ENCODE measurements at places on chromosomes 7 and 10.

DNA sequence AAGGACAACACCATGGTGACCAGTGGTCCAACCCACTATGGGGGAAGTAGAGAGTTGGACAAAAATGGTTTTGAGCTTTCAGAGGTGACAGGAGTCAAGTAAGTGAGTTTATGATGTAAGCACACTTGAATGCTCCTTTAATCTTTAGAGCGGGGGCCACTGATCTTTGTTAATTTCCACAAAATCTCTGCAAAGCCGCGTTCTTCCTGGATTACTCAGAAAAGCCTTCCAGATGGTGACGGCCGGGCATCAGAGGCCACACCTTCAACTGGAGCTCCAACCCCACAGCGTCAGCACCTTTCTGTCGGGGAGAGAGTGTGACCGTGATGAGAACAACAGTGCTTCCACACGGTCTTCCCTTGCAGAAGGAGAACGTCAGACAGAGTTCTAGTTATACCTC, 35.2 kb upstream of the KLF6 start:
- no peak for DNase-seq

DNA sequence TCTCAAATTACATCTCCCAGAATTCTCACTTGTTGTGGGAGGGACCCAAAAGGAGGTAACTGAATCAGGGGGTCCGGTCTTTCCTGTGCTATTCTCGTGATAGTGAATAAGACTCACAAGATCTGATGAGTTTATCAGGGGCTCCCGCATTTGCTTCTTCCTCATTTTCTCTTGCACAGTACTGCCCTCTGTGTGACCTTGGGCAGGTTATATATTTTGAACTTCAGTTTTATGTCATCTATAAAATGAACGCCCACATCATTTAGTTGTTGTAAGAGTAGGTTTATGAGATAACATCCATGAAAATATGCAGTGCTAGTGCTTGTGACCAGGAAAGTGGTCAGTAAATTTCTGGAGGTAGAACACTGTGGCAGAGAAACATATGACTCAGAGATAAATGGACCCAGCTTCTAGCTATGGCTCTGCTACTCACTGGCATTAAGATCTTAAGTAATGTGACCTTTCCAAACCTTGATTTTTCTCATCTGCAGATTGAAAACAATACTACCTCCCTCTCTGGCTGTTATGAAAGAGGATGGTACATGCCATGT, 44.3 kb downstream of the SCRN1 start:
- no peak for DNase-seq

DNA sequence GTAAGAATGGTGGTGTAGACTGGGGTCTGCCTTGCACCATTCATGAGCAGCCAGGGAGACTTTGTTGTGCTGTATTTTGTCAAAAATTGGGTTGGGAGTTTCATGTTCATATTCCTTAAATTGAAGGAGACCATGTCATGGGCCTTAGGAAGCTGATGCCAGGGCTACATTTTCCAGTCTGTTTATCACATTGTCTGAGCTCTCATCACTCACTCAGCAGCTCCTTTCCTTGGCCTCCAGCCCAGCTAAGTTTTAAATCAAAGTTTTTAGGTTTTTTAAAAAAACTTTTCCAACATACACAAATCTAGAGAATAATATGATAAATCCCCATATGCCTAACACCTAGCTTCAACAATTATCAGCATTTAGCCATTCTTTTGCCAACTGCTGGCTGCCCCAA, 12.6 kb upstream of the FAM13C start:
- DNase-seq: no peak

DNA sequence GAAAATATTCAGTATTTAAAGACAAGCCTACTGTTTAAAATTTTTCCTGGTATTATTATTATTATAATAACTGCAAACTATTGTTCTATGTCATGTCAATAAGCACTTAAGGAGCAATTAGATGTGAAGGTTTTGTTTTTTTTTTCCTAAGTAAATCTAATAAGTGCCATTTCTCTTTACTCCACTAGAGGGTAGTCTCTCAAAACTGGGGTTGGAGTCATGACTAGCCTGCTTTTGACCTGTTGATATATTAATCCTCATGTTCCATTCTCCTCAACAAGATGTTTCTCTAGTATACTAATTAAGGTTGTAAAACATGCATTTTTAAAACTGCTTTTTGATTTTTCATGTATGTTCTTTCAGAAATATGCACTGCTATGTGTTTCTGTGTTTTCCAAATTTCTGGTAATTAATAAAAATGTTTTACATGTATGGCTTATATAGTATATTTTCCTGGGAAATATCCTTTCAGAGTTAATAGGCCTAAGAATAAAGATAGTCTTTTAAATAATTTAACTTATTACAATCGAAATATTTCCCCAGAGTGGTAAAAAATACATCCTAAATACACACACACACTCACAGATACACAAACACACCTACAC, 1.0 kb upstream of the LRRN3 start:
- DNase-seq: peak; percentile 52

- peak; percentile 93 for DNase-seq
These were observed 190.4 kb downstream of the SKIDA1 start for GRCh38 chr10:21334891-21335696.

DNA sequence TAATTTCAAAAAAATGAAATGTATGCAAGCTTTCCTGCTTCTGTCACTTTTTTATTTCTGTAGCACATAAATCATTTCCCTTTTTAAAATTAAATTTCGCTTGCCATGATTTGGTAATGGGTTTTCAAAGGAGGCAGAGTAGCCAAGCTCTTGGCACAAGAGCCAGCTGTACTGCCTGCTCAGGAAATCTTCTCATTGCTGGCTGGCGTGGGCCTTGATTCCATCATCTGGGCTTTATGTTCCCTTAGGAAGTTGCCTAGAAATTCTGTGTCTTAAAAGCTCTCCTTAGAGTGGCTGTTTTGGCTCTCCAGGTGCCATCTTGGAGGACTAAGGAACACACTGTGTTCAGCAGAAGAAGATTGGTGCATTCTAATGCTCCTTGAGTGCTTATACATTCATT, 107.4 kb downstream of the ARID5B start:
- DNase-seq: no peak

DNA sequence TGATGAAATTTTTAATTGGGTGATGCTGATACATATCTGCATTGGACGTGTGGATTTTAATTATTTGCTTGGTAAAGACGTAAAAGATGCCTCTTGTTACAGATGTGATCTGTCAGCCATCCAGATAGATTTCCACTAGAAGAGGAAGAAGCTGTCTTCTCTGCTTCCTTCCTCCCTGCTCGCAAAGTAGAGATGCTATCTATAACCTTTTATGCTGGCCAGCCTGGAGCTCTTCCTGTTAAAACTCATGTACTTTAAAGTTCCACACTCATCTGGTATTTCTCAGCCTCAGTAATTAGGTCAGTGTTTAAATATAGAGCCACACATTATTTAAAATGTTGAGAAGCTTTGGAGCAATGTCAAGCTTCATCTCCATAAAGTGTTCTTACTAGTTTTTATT, 51.2 kb upstream of the TMEM229A start:
- no peak for DNase-seq

GRCh38 chr7:134089446-134089845, 37.7 kb upstream of the LRGUK start:
- no peak for DNase-seq

DNA sequence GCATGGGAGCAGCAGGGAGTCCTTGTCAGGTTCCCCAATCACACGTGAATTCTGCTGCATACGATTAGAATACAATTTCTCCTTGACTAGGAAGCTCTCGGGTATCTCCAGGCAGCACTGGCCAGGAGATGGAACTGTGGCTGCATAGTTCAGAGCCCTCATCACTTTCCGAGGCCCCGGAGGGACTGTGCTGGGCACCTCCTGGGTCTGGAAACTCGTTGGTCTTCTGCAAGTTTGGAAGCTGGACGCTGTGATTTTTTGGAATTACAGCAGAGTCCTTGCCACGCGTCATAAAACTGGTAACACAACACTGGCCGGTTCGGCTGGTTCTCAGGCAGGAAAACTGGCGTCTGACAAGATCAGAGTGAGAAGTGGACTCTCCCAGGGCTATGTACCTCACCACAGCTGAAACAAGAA, 216.1 kb downstream of the CCDC3 start:
- DNase-seq: no peak

GRCh38 chr10:104873161-104873560, 232.1 kb downstream of the SORCS3 start:
- no peak for DNase-seq

GRCh38 chr7:139948167-139948566, 114.6 kb downstream of the PARP12 start:
- no peak for DNase-seq

Data from fibroblast of upper back skin (primary cell).